ENCODE measurements at places on chromosomes 2 and 18. TPM values are rescaled to one million over a fixed set of nuclear protein-coding genes. Genes with fewer than 3 reads are reported as not detected.

DNA sequence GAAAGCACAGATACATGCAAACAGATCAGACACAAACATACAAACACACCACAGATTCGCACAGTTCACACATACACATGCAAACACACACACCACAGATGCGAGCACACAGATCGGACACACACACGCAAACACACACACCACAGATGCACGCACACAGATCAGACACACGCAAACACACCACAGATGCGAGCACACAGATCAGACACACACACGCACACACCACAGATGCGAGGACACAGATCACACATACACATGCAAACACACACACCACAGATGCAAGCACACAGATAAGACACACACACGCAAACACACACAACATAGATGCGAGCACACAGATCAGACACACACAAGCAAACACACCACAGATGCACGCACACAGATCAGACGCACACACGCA is 149.0 kb downstream of the PXDN start:
- DNase-seq, result no peak

SKA1 gene
- 3.0 TPM for total RNA-seq

NT5C1B gene
- total RNA-seq, result not detected

GRCh38 chr2:158725441-158725891 is 69.7 kb upstream of the DAPL1 start:
- DNase-seq, result no peak

CCDC121 gene
- 7.0 TPM for total RNA-seq

All from fibroblast of the aortic adventitia (primary cell).